ENCODE measurements at places on chromosomes 1 and 21.

- no peak for DNase-seq
Measured at GRCh38 chr1:29648798-29649188, 412.5 kb downstream of the PTPRU start.

DNA sequence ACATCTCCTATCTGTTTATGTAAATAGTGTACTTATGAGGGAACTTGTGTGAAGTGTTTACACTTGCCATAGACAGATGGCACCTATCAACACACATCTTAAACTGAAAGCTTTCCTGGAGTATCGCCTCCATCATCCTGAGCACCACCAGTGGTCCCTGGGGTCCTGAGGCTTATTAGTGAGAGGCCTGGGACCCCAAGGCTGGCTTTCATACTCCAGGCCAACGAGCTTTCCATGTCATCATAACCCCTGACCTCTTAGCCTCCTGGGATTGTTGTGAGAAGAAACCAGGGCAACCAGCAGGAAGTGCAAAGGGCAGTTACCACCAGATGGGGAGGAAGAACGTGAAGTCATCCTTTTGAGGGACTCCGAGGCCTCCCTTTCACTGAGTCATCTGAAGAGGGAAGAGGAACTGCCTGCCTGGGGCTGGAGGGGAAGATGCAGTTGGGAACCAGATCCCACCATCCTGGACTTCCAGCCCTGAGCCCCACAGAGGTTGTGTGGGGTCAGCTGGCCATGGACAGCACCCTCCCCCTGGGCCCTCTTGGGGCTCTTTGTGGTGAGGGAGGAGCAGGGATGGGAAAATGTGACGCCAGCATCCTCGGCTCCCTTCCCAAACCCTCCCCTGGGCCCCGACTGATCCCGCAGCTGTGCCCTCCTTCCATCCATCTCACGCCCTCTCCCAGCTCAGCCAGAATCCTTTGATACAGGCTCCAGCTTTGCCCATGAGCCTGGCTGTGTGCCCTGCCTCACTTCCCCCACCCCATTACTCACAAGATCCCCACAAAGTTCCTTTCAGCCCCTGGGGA, 5.8 kb downstream of the INKA2 start:
- DNase-seq = no peak

DNA sequence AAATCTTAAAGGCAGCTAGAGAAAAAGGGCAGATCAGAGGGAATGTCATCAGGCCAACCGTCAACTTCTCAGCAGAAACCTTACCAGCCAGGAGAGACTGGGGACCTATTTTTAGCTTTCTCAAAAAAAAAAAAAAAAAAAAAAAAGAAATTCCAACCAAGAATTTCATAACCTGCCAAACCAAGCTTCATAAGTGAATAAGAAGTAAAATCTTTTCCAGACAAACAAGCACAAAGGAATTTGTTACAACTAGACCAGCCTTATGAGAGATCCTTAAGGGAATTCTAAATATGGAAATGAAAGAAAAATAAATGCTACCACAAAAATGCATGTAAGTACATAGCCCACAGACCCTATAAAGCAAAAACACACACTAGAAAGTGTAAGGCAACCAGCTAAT, 267.7 kb downstream of the AKT3 start:
- DNase-seq = no peak

- no peak for DNase-seq
Measured at GRCh38 chr1:218728898-218729565, 383.9 kb downstream of the TGFB2 start.

DNA sequence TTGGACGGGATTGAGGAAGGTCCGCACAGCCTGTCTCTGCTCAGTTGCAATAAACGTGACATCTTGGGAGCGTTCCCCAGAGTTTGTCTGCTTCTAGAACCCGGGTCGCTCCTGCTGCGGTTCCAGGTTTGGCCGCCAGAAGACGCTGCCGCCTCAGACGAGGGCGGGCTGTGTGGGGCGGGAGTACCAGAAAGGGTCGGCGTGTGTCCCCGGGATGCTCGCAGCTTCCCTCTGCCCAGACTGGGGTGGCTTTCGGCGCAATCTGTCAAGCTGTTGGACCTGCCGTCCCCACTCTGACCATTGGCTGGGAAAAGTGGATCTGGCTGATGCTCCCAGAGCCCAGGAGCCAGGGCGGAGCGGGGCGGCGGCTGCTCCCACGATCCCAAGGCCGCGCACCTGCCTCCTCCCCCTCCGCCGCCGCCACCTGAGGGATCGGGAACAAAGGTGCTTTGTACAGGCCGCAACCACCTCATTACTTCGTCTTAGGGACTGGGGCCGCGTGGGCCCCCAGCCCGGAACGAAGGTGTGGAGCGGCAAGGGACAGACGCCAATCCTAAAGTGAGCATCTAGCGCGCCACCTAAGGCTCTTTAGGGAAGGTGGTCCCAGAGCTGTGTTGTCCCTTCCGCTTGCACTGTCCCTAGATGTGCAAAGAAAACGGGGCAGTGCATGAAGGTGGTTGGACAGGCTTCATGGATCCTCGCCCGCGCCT, 683 bp upstream of the EFNA4 start:
- peak; percentile 81 for DNase-seq

GRCh38 chr1:91948501-91949355, 473 bp upstream of the BRDT start:
- no peak for DNase-seq

DNA sequence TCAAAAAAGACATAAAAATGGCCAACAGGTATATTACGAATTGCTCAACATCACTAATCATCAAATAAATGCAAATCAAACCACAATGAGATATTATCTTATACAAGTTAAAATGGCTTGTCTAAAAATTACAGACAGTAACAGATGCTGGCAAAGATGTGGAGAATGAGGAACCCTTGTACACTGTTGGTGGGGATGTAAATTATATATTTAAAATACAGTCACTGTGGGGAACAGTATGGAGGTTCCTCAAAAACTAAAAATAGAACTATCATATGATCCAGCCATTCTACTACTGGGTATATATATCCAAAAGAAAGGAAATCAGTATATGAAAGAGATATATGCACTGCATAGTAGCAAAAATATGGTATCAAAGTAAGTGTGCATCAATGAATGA, 1037.2 kb upstream of the B3GALT2 start:
- DNase-seq = no peak

GRCh38 chr1:225825078-225825477, 15.2 kb downstream of the EPHX1 start:
- DNase-seq = no peak

DNA sequence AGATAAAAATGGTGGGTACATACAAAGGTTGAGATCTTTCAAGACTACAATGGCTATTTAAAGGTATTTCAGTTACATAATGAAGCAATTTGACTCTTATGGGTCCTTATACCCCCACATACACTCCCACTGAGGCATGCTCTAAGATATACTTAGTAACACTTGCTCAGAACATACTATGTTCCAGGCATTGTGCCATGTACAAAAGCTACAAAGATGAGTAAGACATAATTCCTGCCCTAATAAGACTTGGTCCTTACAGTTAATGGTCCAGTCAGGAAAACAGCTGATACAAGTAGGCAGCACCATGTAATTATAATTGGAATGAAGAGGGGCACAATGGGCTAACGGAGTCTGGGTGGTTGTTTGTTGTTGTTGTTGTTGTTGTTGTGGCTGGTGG, 166.7 kb upstream of the BEND5 start:
- DNase-seq = no peak

- DNase-seq = no peak
Measured at GRCh38 chr1:22763487-22764200, 53.0 kb downstream of the EPHB2 start.

GRCh38 chr1:177338376-177338775, 167.6 kb downstream of the BRINP2 start:
- DNase-seq = no peak

DNA sequence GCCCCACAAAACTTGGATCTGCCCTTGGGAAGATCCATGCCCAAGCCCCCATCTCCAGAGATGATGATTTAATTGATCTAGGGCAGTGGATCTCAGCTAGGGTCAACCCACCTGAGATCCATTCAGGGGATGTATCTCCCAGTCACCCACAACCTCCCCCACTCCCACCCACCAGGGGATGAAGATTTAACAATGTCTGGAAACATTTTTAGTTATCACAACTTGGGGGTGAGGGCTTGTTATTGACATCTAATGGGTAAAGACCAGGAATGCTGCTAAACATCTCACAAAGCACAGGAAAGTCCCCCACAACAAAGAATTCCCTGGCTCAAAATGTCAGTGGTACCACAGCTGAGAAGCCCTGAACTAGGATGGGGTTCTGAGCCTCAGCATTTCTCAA, 45.0 kb upstream of the LPGAT1 start:
- no peak for DNase-seq

GRCh38 chr1:200464784-200465400, 55.1 kb upstream of the ZNF281 start:
- DNase-seq = no peak

DNA sequence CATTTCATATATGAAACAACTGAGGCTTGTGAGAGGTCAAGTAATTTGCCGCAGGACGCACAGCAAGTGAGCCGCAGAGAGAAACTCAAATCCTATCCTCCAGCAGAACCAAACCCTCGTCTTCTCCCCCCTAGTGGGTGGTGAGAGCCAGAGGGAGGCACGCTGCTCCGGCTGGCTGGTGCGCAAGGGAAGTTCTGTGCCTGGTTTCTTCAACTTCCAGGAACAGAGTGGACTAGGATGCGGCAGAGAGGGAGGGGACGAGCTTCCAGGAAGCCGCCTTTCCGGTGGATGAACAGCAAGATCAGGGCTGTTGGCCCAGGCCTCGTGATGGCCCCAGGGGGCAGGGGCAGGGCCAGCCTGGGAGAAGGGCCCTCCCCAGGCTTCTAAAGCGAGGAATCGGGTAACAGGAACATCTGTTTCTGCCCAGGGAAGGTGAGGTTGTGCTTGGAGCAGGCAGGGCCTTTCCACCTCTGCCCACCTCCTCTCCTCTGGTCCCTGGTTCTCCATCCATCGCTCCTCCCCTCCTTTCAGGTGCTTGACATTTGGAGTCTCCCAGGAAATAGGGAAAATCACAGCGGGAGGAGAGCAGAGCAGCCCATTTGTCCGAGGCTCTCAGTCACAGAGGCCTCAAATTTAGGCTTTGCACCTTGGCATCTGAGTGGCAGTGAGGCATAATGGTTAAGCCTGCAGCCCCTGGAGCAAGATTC, 16.8 kb upstream of the PDIK1L start:
- DNase-seq = no peak

DNA sequence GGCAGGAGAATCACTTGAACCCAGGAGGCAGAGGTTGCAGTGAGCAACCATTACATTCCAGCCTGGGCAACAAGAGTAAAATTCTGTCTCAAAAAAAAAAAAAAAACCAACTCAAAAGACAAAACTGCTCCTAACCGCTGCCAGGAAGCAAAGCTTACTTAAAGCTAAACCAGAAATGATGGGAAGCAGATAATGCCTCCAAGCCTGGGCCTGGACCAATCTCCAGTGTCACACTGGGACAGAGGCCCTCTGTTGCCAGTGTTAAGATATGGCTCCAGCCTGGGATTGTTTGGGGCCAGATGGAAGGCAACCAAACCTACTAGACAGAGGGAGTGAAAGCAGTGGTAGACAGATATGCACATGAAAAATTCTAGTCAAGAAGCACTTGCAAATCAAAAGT, 36.9 kb downstream of the NSL1 start:
- DNase-seq = no peak

GRCh38 chr1:164641353-164641730, 82.4 kb downstream of the PBX1 start:
- no peak for DNase-seq

- no peak for DNase-seq
Measured at GRCh38 chr21:14989359-14989758, 75.4 kb downstream of the NRIP1 start.

DNA sequence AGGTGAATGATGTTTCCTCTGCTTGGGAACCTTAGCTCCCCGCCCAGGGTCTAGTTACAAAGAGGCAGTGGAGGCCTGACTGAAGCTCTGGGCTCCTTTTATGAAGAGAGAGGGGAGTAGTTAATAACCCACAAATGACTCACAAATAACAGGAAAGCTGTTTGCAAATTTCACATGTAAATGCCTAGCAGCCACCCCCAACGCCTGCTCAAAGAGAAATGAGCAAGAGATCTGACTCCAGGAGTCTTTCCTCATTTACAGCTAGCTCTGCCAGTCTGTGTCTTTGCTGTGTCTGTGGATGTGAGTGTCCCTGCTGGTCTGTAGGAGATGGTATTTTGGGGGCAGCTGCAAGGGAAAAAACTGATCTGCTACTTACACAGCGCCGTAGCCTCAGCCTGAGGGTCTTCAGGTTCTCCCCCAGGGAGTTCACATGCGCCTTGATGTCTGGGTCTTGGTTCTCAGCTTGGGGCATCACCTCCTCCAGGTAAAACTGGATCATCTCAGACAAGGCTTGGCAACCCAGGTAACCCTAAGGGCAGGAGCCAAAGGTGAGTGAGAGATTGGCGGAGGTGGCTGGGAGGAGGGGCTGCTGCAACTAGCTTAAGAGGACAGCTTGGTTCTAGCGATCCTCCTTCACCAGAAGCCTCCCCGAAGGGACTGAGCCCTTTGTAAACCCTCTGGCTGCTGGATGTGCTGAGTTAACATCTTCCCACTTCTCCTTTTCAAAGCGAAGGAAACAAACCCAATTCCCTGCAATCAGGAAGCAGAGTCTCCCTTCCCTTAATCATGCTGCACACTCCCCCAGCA, at the start of gene IL19:
Gene IL19 (plus strand): TSS at position 243 of the 807 bp plus-strand sequence. CDS start 65,890 bp downstream, outside the sequence.
- no peak for DNase-seq

- no peak for DNase-seq
Measured at GRCh38 chr21:31078216-31078615, 39.9 kb upstream of the KRTAP19-8 start.

GRCh38 chr1:227938276-227938675, 9.5 kb downstream of the WNT9A start:
- DNase-seq = no peak
